Stimulated activated naive CD4-positive, alpha-beta T cell treated with Interleukin-2 at 50 U/mL for 16 hours (primary cell): ENCODE measurements at places on chromosomes 7 and 10.

DNA sequence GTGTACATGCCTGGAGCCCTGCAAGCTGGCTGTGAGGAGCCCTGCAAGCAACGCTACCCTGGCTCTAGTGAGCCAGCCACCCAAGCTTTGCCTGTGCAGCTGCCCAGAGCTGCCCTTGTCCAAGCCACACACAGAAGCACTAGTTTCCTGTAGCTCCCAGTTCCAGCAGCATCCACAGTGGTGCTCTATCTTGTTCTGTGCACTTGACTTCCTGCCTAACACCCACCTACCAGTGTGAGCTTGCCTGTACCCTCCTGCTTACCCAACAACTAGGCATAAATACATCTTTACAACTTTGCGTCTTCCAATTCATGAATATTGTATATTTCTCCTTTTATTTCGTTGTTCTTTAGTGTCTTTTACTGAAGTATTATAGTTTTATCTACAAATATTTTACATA is 32.2 kb upstream of the ZNF518A start:
- DNase-seq: no peak

DNA sequence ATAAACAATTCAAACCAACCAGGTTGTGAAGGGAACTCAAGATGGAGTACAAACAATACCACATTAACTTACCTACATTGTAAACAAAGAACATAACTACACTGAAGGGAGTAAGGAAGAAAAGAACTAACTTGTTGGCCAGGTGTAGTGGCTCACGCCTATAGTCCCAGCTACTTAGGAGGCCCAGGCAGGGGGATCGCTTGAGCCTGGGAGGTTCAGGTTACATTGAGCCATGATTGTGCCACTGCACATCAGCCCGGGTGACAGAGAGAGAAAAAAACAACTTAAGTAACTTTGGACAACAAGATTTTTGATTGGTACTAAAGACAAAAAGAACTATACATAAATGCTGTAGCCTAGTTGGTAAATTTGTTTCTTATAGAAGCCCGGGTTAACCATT is 68.8 kb downstream of the TRIL start:
- DNase-seq: no peak

- no peak for DNase-seq
Observed at GRCh38 chr7:127382301-127383085, 10.0 kb downstream of the ZNF800 start.

DNA sequence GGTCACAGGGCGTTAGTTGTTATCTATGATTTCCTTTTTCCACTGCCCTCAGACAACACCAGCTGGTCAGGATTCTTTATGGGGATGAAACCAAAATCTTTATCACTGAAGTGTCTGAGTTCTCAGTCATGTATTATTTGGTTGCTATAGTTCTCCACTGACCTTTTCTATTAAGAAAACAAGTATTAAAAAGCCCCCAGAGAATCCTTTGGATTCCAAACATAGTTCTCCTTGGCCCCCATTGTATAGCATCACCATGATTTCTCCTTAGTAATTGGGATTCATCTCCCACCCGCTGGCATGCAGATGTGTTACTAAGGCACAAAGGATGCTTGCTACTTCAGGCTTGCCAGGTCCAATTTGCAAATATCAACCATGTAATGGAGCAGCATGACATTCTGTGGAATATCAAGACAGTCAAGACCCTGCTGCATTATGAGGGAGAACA is 94.3 kb downstream of the IQUB start:
- DNase-seq: no peak

- DNase-seq: no peak
Observed at GRCh38 chr7:141960687-141961422, 12.7 kb downstream of the TAS2R38 start.

DNA sequence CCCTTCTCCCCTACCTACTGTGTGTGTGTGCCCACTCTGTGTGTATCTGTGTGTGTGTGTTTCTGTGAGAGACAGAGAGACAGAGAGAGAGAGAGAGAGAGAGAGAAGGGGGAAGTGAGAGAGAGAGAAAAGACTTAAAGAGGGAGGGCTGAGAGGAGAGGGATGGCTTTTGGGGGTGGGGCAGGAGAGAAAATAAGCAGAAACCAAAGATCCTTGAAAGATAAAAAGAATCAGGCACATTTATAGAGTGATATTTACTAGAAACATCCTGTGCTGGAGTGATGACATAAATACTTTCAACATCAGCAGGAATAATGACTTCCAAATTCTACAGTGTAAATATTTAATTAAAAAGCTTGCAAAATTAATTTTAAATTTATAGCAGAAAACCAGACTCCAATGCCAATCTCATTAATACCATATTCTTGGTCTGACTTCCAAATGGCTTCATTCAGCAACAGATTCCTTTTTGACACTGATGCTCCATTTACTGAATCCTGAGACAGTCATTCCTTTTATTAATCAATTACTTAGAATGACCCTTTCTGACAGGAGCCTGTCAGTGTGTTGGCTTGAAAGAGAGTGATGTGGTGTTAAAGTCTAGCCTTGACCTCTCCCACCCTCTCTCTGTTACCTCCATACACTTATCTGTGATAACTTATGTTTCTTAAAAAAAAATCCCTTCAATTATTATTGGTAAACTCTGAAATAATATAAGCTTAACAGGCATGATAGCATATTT is 41.7 kb upstream of the WNT2 start:
- DNase-seq: no peak

GRCh38 chr10:88525371-88526069 is 57.6 kb downstream of the RNLS start:
- DNase-seq: no peak

GRCh38 chr10:101330231-101330630 is 23.7 kb upstream of the BTRC start:
- DNase-seq: no peak

- no peak for DNase-seq
Observed at GRCh38 chr7:108442039-108442568, 14.1 kb downstream of the NRCAM start.

GRCh38 chr10:118033905-118034304 is 12.8 kb downstream of the RAB11FIP2 start:
- no peak for DNase-seq
